ENCODE measurements at places on chromosomes 2 and 18.

- DNase-seq = peak; percentile 49
Observed at GRCh38 chr2:191376981-191377629, 131.9 kb downstream of the MYO1B start.

DNA sequence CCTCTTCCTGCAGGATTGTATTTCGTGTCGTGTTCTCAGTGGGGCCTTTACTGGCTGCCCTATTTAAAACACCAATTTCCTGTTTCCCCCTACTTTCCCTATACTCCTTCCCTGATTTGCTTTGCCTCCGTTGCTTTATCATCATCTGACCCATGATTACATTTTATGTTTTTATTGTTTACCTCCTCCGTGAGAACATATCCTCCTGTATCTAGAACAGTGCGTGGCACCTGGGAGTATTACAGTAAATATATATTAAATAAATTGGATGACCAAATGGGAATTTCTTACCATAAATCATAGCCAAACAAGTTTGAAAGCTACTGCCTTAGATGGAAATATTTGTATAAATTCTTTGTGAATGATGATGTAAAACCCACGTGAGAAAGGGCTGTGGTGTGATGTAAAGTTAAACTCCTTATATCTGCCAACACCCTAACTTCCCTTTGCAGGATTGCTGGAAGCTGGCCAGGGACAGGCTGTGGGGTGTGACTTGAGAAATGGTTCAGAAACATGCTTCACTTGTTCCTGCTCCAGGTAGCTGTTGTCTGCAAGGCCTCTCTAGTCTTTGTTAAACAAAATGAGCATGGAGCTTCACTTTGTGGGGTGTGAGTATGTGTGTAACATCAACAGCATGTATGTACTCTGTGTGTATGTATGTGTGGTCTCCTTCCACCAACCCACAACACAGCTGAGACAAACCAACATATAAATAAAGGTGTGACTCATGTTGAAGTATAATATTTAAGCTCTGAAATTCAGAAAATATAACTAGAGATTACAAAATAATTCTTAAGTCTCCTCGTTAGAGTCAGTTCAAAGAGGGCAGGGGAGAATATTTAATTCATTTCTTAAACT is 40.3 kb downstream of the LHCGR start:
- no peak for DNase-seq

- no peak for DNase-seq
Observed at GRCh38 chr2:40458271-40458794, 6.4 kb upstream of the SLC8A1 start.

GRCh38 chr2:84959566-84960506 is 11.1 kb upstream of the KCMF1 start:
- DNase-seq = no peak

DNA sequence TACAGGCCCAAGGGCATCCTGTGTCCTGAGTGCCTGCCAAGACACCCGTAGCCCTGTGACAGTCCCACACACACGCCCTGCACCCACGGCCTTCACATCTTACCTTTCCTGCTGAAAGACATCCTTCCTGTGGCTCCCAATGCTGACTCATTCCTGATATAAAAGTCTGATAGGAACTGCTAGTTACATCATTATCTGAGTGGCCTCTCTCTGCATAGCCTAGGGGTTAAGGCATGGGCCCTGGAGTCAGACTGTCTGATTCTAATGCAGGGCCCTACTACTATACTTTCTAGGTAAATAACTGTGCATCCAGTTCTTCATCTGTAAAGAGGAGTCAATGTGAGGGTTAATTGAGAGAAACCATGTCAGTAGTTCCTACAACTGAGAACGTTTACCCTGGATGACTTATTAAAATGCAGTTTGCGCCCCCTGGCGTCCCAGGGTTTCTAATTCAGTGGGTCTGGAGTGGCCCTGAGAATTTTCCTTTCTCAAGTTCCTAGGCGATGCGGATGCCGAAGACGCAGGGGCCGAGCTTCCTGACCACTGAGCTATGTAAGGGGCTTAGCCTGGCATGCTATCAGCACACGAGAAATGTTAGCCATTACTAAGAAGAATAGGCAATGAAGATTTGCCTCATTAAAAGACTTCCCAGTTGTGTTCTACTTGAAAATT is 6.0 kb upstream of the GPR45 start:
- DNase-seq = peak; percentile 31

DNA sequence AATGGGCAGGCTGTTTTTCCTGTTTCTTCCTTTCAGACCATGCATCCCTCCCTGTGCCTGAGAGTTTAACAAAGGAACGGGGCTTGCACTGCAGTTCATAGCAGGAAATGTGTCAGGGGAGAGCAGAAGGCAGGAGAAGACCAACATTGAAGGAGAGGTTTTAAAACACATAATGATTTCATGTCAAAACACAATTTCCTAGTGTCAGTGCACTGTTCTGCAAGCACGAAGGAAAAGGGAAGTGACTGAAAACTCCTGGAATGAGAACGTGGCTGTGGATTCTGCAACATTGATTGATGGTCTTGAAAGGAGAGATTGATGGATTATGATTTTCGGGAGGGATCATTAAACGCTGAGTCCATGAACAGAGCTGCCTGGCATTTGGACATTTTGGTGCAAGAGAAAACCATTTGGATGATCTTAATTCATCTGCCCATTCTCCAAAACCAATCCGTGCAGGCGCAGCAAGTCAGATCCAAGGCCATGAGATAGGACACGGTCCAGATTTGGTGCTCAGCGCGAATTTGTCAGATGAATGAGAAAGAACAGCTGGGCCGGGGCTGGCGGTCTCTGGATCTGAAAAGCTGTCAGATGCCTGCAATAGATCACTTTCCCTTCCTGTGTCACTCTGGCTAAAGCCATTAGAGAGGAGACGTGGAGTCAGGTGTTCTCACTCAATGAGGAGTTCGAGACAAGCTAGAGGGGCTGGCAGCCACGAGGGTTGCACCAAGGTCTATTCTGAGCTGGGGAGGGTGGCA is 38.4 kb downstream of the C1QL2 start:
- DNase-seq = no peak

All from H54 (cell line).